Occipital lobe (tissue), 3 donors: ENCODE measurements at places on chromosomes 7 and 10. TPM values are rescaled to one million over a fixed set of nuclear protein-coding genes. Genes with fewer than 3 reads are reported as not detected.

DNA sequence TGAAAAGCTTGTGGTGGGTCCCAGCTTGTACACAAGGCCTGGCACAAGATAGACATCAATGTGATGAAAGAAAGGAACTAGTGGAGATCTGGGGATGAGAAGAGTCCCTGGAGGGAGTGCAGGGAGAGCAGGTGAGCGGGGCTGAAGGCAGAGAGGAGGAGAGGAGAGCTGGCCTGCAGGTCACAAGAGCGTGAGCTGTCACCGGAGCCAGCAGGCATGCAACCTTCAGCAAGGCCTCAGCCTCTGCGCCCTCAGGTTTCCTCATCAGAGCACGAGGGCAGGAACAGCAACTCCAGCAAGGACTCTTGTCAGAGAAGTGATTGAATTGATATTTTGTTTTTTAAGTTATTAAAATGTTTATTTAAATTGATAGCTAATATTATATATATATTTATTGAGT lies 188.6 kb downstream of the CXCL12 start:
- no peak for DNase-seq

DNA sequence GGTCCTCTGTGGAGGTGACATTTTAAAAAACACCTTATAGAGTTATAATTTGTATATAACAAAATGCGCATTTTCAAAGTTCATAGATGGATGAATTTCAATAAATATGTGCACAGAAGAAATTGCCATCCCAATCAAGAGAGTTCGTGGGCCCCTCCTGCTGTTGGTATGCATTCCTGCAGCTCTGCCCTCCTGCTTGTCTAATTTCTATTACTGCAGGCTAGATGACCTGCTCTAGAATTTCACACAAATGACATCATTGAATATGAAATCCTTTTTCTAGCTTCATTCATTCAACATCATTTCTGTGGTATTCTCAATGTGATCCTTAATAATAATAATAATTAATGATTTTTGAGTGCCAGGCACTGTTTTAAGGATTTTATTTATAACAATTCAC lies 348.2 kb downstream of the SDK1 start:
- DNase-seq: no peak

GRCh38 chr7:139924461-139924860 lies 95.4 kb downstream of the TBXAS1 start:
- no peak for DNase-seq

DNA sequence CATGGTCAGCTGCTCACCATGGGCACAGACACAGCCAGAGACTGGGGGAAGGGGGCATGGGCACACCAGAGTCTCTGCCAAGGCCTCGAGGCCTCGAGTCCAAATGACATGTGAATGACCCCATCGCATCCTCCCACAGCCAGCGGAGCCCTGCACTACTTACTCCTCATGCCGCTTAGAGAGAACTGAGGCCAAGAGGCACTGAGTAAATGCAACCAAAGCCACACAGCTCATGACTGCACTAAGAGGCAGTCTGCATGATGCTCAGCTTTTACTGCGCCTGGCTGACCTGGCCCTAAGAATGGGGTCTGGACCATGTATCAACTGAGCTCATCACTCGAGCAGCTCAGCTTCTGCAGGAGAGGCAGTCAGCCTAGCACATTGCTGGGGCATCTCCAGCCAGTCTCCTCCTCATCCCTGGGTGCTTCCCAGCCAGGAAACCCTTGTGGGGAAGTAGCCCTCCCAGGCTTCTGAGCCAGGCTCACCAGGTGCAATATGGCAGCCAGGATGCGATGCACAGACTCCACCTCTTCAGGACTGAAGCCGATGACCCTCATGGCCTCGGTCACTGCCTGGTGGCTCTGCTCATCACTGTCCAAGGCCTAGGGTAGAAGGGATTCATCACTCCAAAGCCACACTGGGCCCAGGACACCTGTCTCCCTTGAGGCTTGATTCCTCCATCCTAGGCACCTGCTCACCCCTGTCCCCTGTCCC lies 7.5 kb downstream of the MYO1G start:
- no peak for DNase-seq

ALOX5 gene
- total RNA-seq: 0.62 TPM
